NCI-H1092 (cell line): ENCODE measurements at places on chromosomes 11 and 22.

DNA sequence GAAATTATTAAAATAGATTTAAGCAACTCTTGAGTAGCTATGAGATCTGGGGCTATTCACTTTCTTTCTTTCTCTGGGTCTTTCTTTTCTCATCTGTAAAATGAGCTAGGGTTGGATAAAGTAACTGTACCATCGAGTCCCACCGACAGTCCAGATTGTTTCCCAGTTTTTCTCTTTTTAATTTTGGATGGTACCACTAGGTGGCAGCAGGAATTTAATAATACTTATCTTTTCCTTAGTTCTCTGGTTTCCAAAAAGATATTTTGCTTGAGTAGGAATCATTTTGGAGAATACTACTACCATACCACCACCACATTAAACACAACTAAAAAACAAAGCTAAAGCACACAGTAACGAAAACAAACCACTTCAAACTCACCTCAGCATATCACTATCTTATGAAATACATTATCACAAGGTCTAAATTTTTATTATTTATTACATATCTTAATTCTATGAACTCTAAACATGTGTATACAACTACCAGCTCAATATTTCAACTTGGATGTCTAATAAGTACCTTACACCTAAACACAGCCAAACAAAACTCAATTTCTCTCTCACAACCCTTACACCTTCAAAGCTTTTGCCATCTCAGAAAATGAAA lies 584.0 kb downstream of the KCNA4 start:
- DNase-seq: no peak

GRCh38 chr11:12318791-12319438 lies 58.5 kb upstream of the PARVA start:
- peak; percentile 95 for DNase-seq

GRCh38 chr11:31479066-31479465 lies 30.4 kb downstream of the IMMP1L start:
- no peak for DNase-seq

- no peak for DNase-seq
Observed at GRCh38 chr11:110793556-110793955, 81.3 kb upstream of the ARHGAP20 start.

- DNase-seq: peak; percentile 20
Observed at GRCh38 chr11:134066943-134067885, 1.7 kb upstream of the JAM3 start.

DNA sequence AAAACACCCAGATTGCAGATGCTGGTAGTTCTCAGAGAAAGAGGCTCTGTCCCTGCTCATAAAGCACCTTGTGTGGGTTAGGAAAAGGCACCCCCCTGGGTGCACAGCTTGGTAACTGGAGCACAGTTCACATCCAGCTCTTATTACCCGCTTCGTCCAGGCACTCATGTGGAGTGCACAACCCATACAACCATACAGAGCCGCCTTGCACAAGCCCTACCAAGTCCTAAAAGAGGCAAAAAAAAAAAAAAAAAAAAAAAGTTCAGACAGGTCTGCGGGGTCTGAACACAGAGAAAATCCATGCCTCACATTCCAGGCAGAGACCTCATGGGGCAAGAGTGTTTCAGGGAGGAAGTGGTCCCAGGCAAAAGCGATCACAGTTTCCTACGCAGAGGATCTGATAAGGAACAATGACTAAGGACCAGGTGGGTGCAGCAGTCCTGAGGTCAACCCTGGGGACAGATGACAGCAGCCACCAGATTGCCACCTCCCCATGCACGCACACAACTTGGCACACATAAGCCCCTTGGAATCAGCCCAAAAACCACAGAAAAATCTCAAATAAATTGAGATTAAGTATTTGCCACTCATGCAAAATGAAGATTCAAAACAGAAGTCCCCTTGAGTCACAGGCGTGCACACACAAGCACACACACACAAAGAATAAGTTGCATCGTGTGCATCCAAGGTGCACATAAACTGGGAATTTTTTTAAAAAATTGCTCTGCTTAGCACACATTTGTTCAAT lies 12.3 kb downstream of the MB start:
- DNase-seq: no peak

DNA sequence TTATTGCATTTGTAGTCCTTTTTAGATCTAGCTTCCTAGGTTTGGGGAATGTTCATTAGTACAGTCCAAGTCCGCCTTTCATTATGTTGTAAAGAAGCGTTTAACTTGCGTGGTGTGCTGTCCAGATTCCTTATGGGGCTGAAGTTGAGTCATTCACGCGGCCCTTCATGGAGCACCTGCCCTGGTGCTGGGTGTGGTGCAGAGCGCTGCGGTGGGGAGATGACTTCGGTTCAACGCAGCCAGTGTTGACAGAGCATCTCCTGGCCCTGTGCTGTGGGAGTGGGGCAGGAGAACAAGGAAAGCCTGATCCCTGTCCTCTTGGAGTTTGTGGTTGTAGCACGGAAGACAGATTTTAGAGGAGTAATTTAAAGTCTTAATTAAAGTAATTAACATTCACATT lies 152.0 kb downstream of the TBC1D22A start:
- DNase-seq: no peak

GRCh38 chr11:71210861-71211260 lies 41.5 kb downstream of the SHANK2 start:
- DNase-seq: no peak
